ENCODE measurements at places on chromosomes 11 and 22. TPM values are rescaled to one million over a fixed set of nuclear protein-coding genes. Genes with fewer than 3 reads are reported as not detected.

Gene MPZL3
- polyA plus RNA-seq, result 2.4 TPM

Gene KLHDC7B
- polyA plus RNA-seq, result 0.47 TPM

Gene MRGPRF
- polyA plus RNA-seq, result 17.9 TPM

Gene CHCHD10
- 67.0 TPM for polyA plus RNA-seq

Gene AP5B1
- polyA plus RNA-seq, result 5.3 TPM

DNA sequence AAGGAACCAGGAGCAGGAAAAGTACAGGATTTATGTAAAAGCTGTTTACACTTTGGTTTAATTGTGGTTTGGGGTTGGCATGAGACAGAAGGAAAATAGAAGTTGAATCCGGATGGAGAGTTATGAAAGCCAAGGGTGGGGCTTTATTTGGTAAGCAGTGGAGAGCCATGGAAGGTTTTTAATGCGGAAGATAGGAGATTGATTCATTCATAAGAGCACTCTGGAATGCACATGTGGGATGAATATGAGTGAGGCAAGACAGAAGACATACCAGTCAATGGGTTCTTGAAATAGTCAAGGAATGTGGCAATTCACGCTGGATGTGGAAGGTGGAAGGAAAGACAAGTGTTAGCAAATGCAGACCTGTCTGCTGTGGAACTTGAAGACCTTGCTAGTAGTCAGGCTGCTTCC lies 9.3 kb upstream of the GLB1L3 start:
- no peak for DNase-seq

DNA sequence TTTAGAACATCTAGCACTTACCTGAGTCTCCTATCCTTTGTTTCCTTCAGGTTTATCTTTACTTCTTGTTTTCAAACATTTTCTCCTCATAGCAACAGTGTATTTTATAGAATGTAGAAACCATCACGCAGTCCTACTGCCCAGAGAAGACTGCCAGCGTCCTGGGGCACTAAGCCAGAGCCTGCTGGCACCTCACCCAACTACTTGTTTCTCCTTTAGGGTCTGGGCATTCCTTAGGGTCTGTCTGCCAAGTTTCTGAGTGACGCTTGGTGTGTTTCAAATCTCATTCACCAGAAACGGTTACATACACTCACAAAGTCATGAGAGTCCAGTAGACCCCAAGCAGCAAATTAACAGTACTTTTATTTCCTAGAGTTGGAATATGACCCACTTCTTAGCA lies 49.6 kb upstream of the SLC25A1 start:
- DNase-seq, result no peak

- DNase-seq, result no peak
Measured at GRCh38 chr11:114059984-114060391, 477 bp downstream of the ZBTB16 start.

- DNase-seq, result no peak
Measured at GRCh38 chr11:88886796-88887195, 179.0 kb downstream of the GRM5 start.

- DNase-seq, result no peak
Measured at GRCh38 chr11:64642871-64643255, 51.8 kb downstream of the SLC22A12 start.

DNA sequence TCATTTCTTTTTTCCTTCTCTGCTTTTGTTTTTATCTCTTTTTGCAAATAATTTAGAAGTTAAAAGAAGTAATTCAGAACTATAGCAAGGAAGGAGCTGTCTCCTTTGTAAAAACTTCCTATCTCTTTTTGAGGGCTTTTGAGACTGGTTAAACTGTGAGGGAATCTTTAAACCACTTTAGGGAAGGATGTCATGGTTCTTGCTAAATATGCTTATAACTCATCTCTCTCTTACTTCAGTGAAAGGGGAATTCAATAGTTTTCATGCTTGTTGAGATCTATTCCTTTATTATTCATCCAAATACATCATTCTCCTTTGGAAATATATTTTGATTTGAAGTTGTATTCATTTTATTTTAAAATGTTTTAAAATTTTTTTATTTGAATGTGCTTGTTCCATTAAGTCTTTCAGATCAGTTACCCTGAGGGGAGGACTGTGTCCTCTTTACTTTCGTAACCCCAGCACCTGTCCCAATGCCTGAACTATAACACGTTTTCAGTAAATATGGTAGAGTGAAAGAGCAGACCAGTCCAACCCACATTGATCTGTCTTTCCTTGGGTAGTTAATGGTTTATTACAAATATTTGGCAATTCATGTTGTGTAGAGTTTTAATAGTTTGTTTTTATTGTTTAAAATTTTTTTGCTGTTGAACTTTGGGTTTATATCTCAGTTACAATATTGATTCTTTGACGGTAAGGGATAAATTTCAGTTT lies 27.5 kb downstream of the AMOTL1 start:
- DNase-seq, result no peak

GRCh38 chr22:41799486-41800347 lies 762 bp upstream of the CCDC134 start:
- no peak for DNase-seq

DNA sequence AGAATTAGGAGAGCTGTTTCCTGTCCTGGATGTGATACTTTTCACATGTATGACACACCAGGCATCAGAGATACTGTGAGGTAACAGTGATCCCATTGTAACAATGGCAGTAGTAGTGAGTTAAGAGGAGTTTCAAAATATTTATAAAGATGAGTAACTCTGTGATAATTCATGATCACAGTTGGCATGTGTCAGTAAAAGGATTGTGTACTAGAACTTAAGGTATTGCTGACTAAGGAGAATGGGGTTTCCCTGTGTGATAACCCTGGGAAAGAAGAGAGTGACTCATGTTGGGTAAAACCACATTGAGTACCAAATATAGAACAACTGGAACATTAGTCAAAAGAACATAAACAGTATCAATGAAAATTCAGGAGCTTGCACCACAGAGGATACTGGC lies 22.9 kb upstream of the SLC5A1 start:
- no peak for DNase-seq

GRCh38 chr11:126403022-126403581 lies 47.6 kb downstream of the ST3GAL4 start:
- DNase-seq, result no peak
